ENCODE measurements at places on chromosomes 1 and 21. TPM values are rescaled to one million over a fixed set of nuclear protein-coding genes. Genes with fewer than 3 reads are reported as not detected.

C1orf141 gene
- total RNA-seq = not detected

PTCH2 gene
- 0.43 TPM for total RNA-seq

- DNase-seq = no peak
Observed at GRCh38 chr1:233960386-233960785, 55.9 kb downstream of the SLC35F3 start.

DNA sequence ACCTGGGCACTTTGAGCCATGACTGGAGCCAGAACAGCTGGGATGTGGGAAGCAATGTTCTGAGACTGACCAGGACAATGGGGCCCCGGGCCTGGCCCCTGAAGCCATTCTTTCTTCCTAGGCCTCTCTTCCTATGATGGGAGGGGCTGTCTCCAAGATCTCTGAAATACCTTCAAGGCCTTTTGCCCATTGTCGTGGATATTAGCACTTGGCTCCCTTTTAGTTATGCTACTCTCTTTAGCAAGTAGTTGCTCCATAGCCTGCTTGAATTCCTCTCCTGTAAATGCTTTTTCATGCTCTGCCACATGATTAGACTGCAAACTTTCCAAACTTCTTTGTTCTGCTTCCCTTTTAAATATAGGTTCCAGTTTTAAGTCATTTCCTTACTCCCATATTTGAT, 262.9 kb upstream of the CACYBP start:
- no peak for DNase-seq

CHAF1B gene
- total RNA-seq = 1.3 TPM

FAM72C gene
- 0.14 TPM for total RNA-seq

TMEM61 gene
- total RNA-seq = not detected

TMPRSS2 gene
- not detected for total RNA-seq

GRCh38 chr1:159248311-159248710, 43.6 kb downstream of the ACKR1 start:
- no peak for DNase-seq

SPRR2A gene
- total RNA-seq = not detected

DNA sequence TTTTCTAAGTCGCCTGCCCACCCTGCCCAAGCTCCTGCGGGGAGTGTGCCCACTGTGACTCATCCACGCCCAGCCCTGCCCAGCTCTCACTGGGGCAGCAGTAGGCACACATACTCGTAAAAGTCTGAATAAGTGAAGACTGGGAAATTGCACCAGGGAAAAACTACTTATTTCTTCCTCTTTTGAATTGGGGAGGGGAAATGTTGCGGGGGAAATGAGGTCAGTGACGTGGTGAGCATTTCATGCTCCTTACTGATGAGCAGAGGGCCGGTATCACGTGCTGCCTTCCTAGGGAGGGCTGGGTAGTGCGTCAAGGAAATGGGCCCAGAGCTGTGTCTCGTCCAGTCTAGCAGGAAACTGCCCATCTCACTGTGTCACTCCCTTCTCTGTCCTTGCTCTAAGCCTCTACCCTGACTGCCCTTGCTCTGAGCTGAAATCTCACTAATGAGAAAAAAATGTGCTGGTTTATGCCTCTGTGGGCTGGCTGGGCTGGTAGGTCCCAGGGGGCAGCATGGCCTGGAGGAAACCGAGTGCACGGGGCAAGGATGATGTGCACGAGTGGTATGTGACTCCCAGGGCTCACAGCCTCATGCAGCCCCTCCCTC, 13.5 kb upstream of the TNFRSF1B start:
- peak; percentile 91 for DNase-seq

DNA sequence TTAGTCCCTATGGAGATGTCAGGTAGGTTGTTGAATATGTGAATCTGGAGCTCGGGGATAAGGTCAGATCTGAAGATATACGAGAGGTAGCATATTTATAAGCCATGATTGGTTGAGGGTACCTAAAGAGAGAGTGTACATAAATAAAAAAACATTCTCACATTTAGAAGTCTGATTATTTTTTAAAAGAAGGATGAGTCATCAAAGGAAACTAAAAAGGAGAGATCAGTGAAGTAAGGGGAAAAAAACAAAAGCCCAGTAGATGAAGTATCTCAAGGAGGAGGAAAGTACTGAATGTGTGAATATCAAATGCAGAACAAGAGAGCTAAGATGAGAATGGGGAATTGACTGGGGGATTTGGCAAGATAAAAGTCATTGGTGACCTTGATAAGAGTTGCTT, 15.7 kb upstream of the ANGPTL1 start:
- DNase-seq = no peak

DNA sequence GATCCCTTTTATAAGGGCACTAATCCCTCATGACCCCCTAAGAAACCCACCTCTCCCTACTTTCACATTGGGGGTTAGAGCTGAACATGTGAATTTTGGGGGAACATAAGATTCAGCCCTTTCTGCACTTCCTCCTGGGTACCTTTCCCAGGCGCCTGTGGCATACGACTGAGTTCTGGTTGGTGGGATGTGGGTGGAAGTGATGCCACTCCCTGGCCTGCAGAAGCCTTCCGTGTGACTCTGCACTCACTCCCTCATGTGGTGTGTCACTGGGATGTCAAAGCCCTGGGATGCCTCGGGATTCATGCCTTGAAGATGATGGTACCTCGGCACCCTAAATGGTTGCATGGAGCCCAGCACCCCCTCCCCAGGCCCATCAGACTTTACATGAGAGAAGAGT, 28.3 kb upstream of the VASH2 start:
- DNase-seq = no peak

TTC34 gene
- total RNA-seq = 0.70 TPM

MAEL gene
- total RNA-seq = 0.87 TPM

DNA sequence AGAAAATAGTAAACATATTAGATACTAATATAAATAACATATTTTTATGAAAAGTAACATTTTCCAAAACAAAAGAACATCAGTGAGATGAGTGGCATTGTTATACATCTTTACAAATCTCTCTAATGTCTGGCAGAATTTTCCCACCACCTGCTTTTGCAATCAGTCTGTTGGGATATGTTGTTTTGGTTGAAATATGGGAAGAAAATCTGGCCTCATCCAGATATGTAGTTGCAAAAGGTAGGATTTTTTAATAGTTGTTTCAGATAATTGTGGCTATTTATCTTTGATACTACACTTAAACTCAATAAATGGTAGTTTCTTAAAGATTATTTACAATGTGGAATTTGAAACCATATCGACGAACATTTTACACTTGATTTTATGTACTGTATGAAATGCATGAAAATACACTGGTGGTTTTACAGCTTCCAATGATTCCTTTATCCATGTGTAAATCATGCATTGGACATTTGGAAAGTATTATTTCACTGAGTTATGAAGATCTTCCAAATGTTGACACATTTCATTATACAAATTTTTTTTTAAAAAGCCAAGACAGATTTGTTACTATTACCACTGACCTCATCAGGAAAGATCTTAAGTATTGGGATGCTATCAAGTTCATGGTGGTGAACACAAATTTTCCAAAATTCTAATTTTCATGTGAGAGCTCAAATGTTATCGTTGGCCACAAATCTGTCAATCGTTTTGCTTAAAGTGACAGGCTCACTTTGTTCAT, 74.1 kb upstream of the CD34 start:
- no peak for DNase-seq

RYR2 gene
- total RNA-seq = 694 TPM

GRCh38 chr1:88472298-88472697, 211.8 kb upstream of the PKN2 start:
- no peak for DNase-seq
